ENCODE measurements at places on chromosomes 2 and 18. TPM values are rescaled to one million over a fixed set of nuclear protein-coding genes. Genes with fewer than 3 reads are reported as not detected.
A peak's percentile ranks its signal among the peaks of the same experiment; 100 is the strongest.

DNA sequence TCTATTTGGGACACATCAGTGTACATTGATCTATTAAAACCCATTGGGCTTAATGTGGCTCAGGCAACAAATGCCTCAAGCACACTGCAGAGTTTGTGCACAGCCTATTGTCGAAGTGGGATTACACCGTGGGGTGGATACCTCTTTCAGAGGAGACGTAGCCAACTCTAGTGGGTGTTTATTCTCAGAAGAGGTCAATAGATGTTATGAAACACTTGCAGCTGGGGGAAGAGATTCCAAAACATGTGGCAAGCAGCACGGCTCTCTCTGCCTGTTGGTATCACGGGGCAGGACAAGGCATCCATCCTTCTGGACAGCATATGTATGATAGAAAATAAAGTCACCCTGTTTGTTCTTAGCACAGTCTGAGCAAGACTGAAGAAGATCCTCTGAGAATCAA lies 121.4 kb upstream of the COPS8 start:
- DNase-seq = no peak

- no peak for DNase-seq
Observed at GRCh38 chr18:40063488-40063887, 1891.5 kb upstream of the PIK3C3 start.

DNA sequence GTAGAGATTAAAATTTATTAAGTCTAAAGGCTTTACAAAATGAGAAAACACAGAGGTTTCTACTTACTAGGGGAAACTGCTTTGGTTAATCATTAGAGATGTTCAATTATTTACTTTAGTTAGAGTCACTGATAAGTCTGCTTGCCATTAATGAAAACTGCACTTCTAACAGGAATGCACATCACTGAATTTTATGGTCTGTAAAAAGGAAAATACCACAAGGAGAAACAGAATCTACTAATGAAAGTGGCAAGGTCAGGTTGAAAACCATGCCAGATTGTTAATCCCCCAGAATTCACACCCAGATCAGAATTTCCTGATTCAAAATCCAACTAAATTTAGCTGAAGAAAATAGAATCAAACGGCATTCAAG lies 90.5 kb upstream of the GRB14 start:
- DNase-seq = no peak

- no peak for DNase-seq
Observed at GRCh38 chr18:9779630-9780029, 71.5 kb downstream of the RAB31 start.

DNA sequence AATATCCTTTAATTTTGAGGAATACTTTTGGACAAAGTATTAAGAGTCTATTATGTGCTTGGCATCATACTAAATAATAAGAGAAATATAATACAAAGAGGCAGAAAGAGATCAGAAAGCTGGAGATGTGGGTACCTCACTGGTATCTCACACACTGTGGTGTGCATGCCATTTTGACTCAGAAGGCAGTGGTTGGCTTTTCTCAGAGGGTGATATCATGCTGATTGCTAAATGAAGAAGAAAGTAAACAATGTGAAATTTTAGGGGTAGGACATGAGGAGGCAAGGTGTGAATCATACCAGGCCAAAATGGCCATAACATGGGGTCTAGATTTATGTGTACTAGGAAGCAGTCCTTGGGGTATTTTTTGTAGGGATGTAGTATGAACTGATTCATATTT lies 16.6 kb upstream of the SPOPL start:
- no peak for DNase-seq

DNA sequence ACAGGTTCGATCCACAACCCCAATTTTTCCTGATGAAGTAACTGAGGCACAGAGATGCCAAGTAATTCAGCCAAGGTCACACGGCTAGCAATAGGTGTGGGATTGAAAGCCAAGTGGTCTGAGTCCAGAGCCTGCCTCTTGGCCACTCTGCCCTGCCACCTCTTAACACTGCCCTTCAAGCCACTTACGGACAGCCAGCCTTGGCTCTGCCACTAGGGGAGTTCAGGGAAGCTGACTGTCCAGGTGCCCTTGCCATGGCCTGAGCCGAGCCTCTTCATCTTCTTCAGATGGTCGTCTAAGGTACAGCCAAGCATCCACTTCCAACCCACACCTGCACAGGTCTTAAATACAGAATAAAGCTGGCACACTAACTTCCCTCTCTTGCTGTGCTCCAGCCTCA lies 99.3 kb upstream of the GPR45 start:
- no peak for DNase-seq

- DNase-seq = no peak
Observed at GRCh38 chr2:128438091-128438490, 119.4 kb upstream of the HS6ST1 start.

- DNase-seq = no peak
Observed at GRCh38 chr2:98975611-98976010, 39.6 kb upstream of the CRACDL start.

GRCh38 chr2:151157000-151157735 lies 104.5 kb downstream of the RBM43 start:
- DNase-seq = no peak

DNA sequence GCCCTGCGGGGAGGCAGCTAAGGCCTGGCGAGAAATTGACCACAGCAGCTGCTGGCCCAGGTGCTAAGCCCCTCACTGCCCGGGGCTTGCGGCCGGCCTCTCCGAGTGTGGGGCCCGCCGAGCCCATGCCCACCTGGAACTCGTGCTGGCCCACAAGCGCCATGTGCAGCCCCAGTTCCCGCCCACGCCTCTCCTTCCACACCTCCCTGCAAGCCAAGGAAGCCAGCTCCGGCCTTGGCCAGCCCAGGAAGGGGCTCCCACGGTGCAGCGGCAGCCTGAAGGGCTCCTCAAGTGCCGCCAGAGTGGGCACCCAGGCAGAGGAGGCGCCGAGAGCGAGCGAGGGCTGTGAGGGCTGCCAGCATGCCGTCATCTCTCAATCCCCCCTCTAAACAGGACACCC lies 304.6 kb upstream of the FAM98A start:
- DNase-seq = no peak

GRCh38 chr2:86750240-86750839 lies 30.2 kb downstream of the RMND5A start:
- no peak for DNase-seq

DNA sequence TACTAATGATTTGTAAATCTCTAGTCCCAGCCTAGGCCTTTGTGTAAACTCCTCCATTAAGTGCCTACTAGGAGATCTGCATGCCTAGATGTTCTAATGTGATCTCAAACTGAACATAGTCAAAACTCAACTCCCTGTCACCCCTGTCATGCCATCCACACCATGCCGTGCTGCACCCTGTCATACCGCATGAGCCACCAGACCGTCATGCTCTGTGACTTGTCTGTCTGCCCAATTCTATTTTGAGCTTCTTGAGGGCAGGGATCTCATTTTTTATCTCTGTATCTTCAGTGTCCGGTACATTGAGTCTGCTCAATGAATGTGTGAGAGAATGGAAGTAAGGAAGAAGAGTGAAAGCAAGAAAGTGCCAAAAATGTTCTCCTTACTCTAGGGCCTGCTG lies 35.5 kb downstream of the GREB1L start:
- peak; percentile 50 for DNase-seq

DNA sequence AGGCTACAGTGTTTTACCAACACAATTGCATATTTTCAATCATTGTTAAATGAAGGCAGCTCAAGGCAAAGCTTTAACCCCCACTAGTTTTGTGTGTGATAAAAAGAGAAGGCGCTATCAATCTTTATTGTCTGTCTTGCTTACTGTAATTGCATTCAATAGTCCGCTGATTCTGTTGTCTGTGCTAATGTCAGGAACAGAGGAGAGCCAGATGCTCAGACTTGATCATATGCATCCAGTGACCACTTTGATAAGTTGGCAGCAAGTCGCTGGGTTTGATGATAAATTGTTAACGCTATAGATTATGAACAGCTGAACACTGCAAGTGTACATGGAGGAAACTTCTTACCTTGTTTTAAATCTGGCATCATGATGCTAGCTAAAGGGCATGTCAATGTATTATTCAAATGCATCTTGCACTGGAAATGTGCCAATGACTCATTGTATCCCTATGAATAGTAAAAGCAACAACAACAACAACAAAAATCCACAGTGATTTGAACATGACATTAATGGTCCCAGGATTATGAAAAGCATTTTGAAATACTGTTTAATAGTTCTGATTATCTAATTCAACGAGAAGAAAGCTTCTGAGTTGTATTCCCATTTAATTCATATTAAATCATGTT lies 423.5 kb upstream of the FANCL start:
- DNase-seq = no peak

DNA sequence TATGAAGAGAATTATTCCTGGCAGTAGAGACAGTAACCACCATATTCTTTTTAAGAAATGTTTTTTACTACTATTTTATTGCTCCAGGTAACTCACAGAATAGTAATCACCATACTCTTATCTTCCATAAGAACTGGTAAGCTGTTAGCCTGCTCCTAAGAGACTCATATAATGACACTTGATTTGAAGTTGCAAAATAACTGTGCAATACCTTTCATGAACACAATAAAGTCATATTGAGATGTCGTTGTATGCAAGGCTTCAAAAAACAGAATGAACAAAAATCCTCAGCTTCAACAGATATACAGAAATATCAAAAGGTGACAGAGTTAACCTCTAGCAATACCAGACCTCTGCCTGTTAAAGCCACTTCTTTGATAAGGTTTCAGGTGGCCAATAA lies 360.1 kb downstream of the NBAS start:
- no peak for DNase-seq

DNA sequence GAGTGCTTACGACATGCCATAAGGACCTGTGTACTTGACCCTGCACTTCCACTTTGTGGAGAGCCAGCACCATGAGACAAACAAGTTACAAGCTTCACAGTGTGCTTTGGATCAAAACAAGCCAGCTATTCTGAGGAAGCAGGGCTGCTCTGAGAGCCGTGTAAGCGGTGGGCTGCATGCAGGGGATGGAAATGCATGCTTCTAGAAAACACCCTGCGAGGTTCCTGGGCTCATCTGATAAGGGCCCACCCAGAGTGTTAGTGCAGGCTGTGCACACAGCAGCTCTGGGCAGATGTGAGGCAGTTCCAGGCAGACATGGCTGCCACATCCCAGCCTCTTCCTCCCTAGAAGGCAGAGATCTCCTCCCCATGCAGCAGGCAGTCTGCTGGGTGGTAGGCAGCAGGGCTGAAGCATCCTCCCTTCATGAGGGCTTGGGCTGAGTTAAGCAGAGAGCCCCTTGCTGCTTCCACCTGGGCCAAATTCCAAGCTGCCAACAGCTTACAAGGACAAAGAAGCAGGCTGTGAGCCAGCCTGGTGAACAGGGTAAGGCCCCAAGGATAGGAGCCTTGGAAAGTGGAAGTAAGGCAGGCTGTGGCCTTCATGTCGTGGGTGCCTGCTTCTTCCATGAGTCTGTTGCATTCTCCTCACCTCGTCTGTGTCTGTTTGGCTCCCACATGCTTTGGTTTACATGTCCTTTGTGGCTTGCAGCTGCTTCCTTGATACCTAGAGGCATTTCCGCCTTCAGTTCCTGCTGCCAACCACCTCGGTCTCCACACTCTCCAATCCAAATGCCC lies 7.7 kb downstream of the PSD4 start:
- no peak for DNase-seq

GRCh38 chr2:141020346-141020745 lies 1110.5 kb downstream of the LRP1B start:
- no peak for DNase-seq

- DNase-seq = no peak
Observed at GRCh38 chr2:220703279-220703678, 868.8 kb downstream of the EPHA4 start.

GRCh38 chr2:31931916-31932315 lies 78.9 kb downstream of the MEMO1 start:
- no peak for DNase-seq

GRCh38 chr2:110958346-110959119 lies 162.2 kb upstream of the BCL2L11 start:
- DNase-seq = no peak

GRCh38 chr2:86072271-86072858 lies 33.3 kb downstream of the POLR1A start:
- DNase-seq = peak; percentile 73

DNA sequence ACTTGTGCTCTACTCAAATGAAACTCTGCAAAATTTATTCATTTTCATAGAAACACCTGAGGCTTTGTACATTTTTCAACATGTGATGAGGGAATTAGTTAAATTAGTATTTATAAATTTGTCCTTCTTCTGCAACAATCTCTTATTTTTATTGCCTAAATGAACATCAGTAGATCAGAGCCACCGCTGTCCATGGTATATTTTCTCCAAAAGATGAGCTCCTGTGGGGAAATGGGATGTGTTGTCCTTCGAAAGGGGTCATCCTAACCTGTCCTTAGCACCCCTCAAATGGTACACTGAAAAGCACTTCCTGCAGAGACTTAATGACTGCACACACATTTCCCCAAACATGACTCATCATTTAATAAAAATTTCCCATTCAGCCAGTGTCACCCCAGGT lies 714.6 kb downstream of the MBD2 start:
- no peak for DNase-seq

DNA sequence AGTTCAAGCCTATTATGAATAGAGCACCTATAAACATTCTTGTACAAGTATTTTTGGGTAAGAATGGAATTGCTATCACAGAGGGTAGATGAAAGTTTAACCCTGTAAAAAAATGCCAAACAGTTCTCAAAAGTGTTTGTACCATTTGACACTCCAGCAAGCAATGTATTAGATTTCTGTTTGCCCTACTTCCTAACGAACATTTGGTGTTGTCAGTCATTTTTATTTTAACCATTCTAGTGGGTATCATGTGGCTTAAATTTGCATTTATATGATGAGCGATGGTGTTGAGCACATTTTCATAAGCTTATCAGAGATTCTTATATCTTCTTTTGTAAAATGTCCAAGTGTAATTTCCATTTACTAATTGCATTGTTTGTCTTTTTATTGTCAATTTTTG lies 608.2 kb upstream of the ACVR2A start:
- no peak for DNase-seq

GRCh38 chr2:45945302-45945717 lies 293.8 kb downstream of the PRKCE start:
- no peak for DNase-seq

- no peak for DNase-seq
Observed at GRCh38 chr2:49174750-49175149, 20.4 kb upstream of the FSHR start.

DNA sequence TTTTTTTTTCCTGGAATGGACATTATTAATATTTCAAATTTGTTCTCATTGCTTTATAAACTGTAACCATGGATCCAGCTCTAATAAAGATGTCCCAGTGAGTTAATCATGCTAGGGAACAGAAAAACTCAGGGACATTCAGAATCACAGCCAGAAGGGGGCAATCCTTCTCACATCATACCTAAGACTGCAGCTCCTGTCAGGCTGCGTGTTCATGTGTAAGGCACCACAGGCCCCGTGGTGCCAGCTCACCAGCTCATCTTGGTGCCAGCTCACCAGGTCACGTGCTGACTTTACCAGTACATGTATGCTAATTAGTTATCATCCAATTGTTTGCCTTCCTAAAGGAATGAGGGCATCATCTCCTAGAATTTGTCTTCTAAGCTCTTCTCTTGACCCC lies 84.7 kb upstream of the NEDD4L start:
- DNase-seq = no peak

GRCh38 chr2:57022496-57022895 lies 838.7 kb downstream of the CCDC85A start:
- no peak for DNase-seq

Gene ANKRD30B
- not detected for total RNA-seq

Gene ESPNL
- total RNA-seq = not detected

Gene NPAS2
- total RNA-seq = 40.9 TPM

Gene MLPH
- total RNA-seq = 88.9 TPM

Gene DES
- 14,457 TPM for total RNA-seq

Gene RNU2-63P
- not detected for total RNA-seq

Gene NXPH2
- not detected for total RNA-seq

Gene PTPRN
- total RNA-seq = not detected

Gene SERTAD2
- 14.6 TPM for total RNA-seq

Gene DTNB
- total RNA-seq = 5.9 TPM

Gene NTSR2
- not detected for total RNA-seq

Gene ECEL1
- total RNA-seq = 0.37 TPM

Gene ASB1
- 60.2 TPM for total RNA-seq

All from left ventricle myocardium superior (tissue), 1 donor.